ENCODE measurements at places on chromosomes 11 and 22. TPM values are rescaled to one million over a fixed set of nuclear protein-coding genes. Genes with fewer than 3 reads are reported as not detected.

The VPS26B gene
- 48.0 TPM for total RNA-seq

The DDTL gene
- not detected for total RNA-seq

The DYNC2H1 gene
- total RNA-seq, result 86.5 TPM

The PRAME gene
- 0.43 TPM for total RNA-seq

The CRYBB3 gene
- not detected for total RNA-seq

The DDIAS gene
- 2.6 TPM for total RNA-seq

The POU2AF3 gene
- total RNA-seq, result not detected

The BTG4 gene
- not detected for total RNA-seq

The FXYD6 gene
- total RNA-seq, result 3.9 TPM

The MRGPRX2 gene
- not detected for total RNA-seq
